ENCODE measurements at places on chromosomes 1 and 21.

GRCh38 chr1:42742617-42743316 lies 2.7 kb upstream of the CLDN19 start:
- DNase-seq, result no peak

DNA sequence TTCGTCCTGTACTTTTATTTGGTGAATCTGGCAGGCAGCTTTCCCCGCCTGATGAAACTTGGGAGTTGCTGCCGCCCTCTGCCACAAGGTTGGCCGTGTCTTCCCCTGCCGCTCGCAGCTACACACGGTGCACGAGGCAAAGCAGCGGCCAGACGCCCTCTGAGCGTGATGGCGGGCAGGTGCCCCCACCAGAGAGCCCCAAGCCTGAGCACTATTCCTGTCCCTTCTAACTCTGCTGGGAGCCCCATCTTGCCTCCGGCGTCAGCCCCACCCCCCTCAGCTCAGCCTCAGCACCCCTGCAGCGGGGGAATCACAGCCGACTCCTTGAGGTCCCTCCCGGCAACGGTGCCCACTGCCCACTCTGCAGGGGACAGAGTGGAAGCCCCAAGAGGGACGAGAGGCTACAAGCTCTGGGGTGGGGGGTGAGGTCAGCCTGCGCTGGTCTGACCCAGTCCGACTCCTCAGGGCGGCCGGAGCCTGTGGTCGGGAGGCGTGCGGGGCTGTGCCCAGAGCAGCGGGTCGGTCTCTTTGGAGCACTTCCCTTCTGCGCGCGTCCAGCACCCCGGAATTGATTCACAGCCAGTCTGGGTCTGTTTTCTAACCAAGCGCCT lies 41.3 kb downstream of the RIPK4 start:
- no peak for DNase-seq

DNA sequence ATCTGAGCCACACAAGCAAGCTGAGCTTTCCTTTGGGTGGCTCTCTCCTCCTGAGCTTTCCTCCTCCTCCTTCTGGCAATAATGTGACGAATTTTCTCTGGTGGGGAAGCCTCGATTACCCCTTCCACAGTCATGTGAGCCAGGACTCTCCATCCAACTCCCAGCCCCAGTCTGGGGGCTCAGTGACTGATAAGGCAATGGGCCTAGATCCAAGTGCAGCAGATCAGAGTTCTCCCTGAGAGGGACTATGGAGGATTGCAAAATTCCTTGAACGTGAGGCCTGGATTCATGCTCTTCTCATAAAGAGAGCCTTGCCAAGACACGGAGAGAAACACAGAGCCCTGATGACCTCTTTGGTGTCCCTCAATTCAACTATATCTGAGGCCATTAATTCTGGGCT lies 31.3 kb upstream of the TRIM67 start:
- DNase-seq, result no peak

DNA sequence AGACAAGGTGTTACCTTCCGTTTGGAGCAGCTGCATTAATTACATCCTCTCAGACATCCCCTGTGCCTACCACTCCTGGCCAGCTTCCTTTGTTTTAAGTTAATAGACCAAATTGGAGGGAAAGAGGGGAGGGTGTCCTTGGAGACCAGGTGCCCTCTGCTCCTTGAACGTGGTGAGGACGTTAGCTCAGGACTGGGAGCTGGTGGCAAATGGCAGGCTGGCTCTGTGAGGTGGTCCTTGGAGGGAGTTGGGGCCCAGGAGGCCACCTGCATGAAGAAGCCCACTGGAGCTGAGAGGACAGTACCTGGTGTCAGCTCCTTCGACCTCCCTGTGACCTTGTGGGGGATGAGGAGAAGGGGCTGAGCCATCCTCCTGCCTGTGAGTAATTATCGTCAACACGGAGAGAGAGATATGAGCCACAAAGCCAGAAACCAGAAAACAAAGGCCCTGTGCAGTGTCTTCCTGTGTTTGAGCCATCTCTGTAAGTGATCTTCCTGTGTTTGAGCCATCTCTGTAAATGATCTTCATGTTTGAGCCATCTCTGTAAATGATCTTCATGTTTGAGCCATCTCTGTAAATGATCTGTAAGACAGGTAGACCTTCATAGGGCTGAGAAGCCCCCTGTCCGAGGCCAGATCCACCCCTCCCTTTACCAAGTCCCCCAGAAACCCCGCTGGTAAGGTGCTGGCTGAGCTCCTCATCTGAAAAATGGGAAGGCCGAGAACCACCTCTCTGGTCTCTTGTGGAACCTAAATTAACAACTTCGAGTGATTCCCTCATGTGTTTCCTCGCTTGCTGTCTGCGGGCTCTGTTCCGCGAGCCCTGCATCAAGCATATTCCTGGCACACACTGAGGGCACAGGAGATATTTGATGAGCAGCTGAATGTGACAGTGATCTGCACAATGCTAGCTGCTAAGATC lies 126.0 kb downstream of the CAMTA1 start:
- no peak for DNase-seq

- DNase-seq, result no peak
Observed at GRCh38 chr1:97356309-97356708, 564.5 kb downstream of the DPYD start.

DNA sequence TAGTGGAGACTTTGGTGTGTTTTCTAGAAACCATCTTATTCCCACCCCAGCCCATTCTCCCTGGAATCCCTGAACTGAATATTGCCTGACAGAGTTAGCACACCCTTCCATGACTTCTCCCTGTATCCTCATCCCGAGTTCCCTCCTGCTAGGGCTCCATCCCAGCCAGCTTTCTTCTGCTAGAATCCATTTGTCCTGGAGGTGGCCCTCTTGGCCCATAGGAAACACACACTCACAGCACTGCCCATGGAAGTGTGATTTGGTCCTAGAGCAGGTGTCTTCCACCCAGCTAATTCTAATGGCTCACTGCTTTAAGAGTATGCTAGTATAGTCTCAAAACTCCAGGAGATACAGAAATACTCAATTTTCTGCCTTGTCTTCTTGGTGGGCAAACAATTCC lies 4.1 kb downstream of the KRTAP15-1 start:
- no peak for DNase-seq

GRCh38 chr1:20732071-20732587 lies 374 bp downstream of the SH2D5 start:
- DNase-seq, result peak; percentile 70

DNA sequence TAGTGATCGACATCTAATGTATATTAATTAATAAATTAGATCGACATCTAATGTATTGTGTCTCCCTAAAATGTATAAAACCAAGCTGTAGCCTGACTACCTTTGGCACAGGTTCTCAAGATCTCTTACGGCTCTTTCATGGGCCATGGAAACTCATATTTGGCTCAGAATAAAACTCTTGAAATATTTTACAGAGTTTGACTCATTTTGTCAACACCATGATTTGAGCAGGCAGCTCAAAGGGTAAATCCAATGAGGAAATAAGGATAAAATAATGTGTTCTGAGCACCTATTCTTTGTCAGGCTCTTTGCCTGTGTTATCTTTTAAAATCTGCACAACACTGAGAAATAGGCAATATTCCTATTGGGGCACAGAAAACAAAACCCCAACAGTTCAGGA lies 223.4 kb upstream of the DUSP10 start:
- no peak for DNase-seq
